ENCODE measurements at places on chromosomes 3 and 15. TPM values are rescaled to one million over a fixed set of nuclear protein-coding genes. Genes with fewer than 3 reads are reported as not detected.

Gene MUC13
- not detected for total RNA-seq

Gene LYZL4
- not detected for total RNA-seq

Gene FRMD5
- total RNA-seq: not detected

Gene C3orf20
- not detected for total RNA-seq

Gene PIERCE2
- total RNA-seq: 0.60 TPM

Gene NSMCE3
- 9.4 TPM for total RNA-seq

Gene SST
- not detected for total RNA-seq

Gene TICRR
- total RNA-seq: 28.8 TPM

Gene SPINT1
- total RNA-seq: 2.9 TPM

Gene TRANK1
- 84.3 TPM for total RNA-seq

Gene FOXB1
- 0.57 TPM for total RNA-seq

Gene C2CD4A
- not detected for total RNA-seq

Gene UCN2
- total RNA-seq: not detected

Gene ZNF710
- 26.6 TPM for total RNA-seq

Gene VPS39
- 77.5 TPM for total RNA-seq

GRCh38 chr3:160676547-160677303 lies at the start of gene ARL14:
ARL14 (plus strand) TSS chr3:160677160; CDS start chr3:160677347, 187 bp downstream.
- DNase-seq: no peak

GRCh38 chr3:159764490-159765029 lies 224.1 kb upstream of the IL12A start:
- no peak for DNase-seq

GRCh38 chr15:78977091-78977571 lies 32.3 kb upstream of the CTSH start:
- DNase-seq: no peak

DNA sequence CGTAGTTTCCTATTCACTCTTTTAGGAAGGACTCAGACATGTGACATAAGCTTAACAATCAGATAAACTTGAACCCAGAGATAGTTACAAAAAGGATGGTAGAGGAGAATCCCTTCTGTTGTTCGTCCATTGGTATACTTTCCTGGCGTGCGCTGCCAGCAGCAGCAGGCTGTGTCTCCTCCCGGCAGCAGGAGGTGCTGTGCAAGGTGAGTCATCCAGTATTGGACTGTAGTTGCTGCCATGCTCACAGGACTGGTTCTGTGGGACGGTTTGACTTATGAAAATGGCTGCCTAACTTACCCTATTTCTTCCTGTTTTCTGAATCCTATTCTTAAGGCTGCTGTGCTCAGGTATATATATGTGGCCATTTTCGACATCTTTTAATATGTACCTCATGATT lies 253.4 kb upstream of the LRRC3B start:
- DNase-seq: no peak

GRCh38 chr15:59174151-59174834 lies 32.4 kb upstream of the LDHAL6B start:
- no peak for DNase-seq

DNA sequence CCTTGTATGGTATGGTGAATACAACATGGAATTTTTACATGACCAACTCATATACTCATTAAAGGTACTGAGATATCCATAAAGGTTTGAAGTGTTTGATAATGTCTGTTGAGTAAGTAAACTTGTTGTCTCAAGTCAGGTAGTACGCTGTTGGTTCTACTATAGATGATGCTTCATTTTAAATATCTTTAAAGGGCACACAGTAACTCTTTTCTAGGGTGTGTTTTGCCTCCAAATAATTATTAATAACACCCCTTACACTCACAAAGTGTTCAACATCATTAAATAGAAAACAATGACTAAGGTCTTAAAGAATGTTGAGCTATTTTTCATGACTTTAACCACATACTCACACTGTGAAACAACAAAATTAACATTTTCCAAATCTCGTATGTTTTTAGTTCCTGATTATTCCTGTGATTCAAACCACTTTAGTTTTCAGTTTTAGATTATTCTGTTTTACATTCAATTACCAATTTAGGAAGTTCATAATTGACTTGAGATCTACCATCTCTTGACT lies 220.0 kb upstream of the NANOGP8 start:
- DNase-seq: no peak

GRCh38 chr3:102113421-102114041 lies 264.2 kb downstream of the NFKBIZ start:
- no peak for DNase-seq

- peak; percentile 44 for DNase-seq
These were observed 18.8 kb upstream of the SSUH2 start for GRCh38 chr3:8663177-8664061.

GRCh38 chr3:44015170-44015569 lies 226.5 kb upstream of the TOPAZ1 start:
- no peak for DNase-seq

DNA sequence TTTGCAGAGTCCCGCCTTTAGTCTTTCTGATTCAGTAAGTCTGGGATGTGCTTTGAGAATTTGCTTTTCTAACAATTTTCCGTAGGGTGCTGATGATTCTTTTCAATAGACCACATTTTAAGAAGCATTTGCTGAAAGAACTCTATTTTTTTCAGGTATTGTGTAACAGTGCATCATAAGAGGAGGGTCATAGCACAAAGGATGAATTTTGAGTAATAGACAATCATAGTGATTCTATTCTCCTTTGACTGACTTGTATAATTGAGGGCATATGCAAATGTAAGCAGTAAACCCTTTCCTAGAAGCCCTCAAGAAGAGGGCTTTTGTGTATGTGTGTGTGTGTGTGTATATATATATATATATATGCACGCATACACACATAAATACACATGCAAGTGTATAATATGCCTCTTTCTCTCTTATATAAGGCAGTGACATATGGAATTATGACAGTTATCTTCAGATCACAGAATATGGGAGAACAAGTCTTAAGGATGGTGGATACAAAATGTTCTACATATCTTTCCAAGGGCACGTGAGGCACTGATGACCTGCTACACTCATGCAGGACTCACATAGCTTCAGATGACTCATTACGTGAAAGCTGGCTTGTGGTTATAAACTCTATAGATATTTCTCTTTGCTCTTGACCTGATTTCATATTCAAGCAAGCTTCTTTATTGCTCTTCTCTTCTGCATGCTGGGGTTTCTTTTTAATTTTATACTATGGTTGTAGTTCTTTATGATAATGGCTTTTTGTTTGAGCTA lies 6.5 kb upstream of the PLSCR1 start:
- DNase-seq: peak; percentile 25

DNA sequence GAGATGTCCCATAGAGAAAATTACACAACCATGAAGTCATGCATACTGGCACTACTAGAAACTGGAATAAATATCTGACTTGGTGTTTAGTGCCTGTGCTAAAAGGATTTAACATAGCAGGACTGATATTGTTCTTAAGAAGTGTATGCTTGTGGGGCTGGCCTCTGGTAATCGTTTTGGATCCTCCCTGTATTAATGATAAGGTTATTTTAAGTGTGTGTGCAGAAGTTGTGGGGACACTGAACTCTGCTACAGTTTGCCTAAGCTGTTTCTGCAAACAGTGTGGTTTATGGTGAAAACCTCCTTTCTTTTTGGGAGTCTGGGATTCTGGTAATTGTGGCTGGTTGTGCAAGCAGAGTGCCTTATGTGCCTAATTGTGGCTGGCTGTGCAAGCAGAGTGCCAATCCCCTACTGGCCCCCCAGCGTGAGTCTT lies 120.8 kb downstream of the CLASP2 start:
- no peak for DNase-seq

- no peak for DNase-seq
These were observed 3.0 kb upstream of the MEX3B start for GRCh38 chr15:82048811-82049210.

DNA sequence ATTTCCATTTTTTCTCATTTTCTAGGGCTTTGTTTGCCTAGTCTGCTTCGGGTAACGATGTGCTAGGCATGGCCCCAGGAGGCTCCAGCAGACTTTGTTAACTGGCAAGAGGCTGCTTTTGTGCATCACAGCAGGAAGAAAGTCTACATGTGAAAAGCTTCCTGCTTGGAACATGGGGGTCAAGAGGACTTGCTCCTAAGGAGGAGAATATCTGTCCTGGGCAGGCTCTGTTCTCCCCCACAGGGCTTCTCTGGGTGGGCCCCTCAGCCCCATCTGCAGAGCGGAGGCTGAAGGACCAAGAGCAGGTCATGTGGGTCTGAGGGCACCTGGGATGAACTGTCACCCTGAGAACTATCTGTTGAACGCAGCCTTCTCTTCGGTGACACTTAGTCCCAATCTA lies 94.7 kb downstream of the CCNL1 start:
- DNase-seq: no peak

GRCh38 chr15:51382787-51383186 lies 41.3 kb downstream of the GLDN start:
- peak; percentile 10 for DNase-seq

DNA sequence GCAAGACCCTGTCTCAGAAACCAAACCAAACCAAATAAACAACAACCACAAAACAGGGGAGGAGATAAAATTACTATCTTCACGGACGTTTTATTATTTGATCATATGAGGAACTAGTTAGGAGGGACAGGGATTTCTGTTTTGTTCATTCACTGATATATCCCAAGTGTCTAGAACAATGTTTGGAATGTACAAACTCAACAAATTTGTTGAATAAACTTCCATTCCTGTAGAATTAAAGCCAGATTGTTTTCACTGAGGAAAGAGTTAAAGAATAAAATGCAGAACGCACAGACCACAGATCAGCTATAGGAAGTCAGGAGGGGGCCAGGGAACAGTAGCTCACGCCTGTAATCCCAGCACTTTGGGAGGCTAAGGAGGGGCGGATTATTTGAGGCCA lies 6.5 kb upstream of the STRC start:
- no peak for DNase-seq

All from activated CD4-positive, alpha-beta T cell treated with anti-CD3 and anti-CD28 coated beads, Interleukin-2, amount 10 ng/mL, durations not matched to agents 7 days and 5 days (primary cell).